ENCODE measurements at places on chromosomes 5 and 9.
A peak's percentile ranks its signal among the peaks of the same experiment; 100 is the strongest.

GRCh38 chr9:93130861-93131481 is 3.1 kb downstream of the NINJ1 start:
- no peak for DNase-seq

- DNase-seq, result no peak
Observed at GRCh38 chr9:128321879-128322403, 306 bp downstream of the TRUB2 start.

GRCh38 chr5:126544087-126544740 is 50.8 kb downstream of the ALDH7A1 start:
- no peak for DNase-seq

GRCh38 chr9:132585954-132586829 is 3.8 kb downstream of the BARHL1 start:
- DNase-seq, result no peak

DNA sequence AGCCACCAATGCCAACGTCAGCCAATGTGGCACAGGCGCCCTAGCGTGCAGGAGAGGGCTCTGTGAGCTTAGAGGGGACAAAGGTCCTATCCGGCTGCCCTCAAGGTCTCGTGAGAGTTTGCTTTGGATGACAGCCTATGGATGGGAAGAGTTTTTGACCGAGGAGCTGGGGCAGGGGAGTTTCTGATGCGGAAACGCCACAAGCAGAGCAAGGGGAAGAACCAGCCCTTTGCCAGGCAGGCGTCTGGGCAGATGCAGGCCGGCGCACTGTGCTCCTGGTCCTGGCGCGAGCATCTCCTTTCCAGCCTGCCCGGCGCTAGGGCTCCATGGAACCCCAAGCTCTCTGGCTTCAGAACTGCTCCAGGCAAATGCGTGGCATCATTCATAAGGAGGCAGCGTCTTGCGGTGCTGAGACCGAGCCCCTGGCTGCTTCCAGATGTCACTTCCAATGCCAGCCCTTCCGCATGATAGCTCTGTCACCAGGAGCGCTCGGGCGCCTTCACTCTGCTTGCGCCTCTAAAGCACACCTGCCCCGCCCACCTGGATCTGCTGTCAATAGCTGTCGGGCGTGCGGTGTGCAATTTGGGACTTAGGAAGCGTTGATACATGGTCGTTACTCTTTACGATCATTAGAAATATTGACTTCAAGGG is 374.9 kb upstream of the IRX1 start:
- DNase-seq, result no peak

- DNase-seq, result no peak
Observed at GRCh38 chr5:74570250-74570649, 70.3 kb downstream of the ENC1 start.

DNA sequence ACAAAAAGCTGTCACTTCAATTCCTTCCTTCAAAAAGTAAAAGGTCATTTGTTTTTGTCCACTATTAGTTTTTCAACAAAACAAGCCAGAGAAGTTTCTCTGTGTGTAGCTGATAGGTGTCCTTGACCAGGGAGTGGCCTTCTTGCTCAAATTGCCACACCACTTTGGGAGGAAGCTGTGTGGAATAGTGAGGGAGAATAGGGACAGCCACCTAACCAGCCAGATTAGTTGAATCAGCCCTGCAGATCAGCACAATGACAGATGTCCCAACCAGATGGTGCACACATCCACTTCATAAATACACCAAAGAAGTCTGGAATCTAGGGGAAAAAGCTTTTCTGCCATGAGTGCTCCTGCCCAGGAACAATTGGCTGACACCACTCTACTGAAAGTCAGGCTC is 37.2 kb downstream of the NREP start:
- no peak for DNase-seq

DNA sequence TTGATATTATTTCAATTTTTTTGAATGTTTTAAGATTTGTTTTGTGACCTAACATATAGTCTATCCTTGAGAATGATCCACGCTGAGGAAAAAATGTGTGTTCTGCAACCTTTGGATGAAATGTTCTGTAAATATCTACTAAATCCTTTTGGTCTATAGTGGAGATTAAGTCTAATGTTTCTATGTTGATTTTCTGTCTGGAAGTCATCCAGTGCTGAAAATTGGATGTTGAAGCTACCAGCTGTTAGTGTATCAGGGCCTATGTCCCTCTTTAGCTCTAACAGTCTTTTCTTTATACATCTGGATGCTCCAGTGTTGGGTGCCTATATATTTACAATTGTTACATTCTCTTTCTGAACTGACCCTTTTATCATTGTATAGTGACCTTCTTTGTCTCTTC is 422.3 kb downstream of the TMEM232 start:
- DNase-seq, result no peak

GRCh38 chr9:134150557-134151214 is 13.7 kb downstream of the RNU6ATAC start:
- no peak for DNase-seq

- DNase-seq, result no peak
Observed at GRCh38 chr9:136511670-136512592, 29.1 kb upstream of the SEC16A start.

DNA sequence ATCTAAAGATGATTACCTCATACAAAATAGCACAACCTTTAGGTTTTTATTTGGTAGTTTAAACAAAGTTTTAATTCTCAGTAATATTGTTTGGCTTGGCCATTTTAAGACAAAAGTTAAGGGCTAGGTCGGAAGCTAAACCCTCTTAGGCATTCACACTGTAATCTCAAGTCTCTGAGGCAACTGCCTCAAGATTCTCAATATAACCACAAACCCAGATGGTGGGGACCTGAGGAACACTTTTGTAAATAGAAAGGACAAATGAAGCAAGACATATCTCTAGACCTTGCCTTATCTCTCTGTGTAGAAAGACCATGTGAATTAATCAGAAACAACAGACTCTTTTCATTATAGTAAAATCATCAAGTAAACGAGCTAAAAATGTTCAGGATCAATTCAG is 500.2 kb upstream of the CDH6 start:
- no peak for DNase-seq

DNA sequence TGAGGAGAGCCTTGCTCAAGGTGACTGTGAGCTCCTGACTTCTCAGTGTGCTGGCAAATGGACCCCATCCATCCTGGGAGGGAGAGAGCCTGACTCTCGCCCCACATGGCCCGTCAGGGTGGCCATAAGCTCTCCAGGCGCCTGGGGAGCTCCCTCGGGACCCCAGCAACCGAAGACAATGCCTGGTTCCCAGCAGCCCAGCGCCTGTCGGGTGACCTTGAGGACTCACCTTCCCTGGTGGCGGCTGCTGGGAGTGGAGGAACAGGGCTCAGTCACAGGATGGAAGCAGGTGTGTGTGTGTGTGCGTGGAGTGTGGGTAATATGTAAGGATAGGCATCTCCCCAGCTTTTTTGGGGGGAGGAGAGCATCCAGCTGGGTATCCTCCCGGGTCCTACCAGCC is 190.3 kb downstream of the MELK start:
- DNase-seq, result no peak

DNA sequence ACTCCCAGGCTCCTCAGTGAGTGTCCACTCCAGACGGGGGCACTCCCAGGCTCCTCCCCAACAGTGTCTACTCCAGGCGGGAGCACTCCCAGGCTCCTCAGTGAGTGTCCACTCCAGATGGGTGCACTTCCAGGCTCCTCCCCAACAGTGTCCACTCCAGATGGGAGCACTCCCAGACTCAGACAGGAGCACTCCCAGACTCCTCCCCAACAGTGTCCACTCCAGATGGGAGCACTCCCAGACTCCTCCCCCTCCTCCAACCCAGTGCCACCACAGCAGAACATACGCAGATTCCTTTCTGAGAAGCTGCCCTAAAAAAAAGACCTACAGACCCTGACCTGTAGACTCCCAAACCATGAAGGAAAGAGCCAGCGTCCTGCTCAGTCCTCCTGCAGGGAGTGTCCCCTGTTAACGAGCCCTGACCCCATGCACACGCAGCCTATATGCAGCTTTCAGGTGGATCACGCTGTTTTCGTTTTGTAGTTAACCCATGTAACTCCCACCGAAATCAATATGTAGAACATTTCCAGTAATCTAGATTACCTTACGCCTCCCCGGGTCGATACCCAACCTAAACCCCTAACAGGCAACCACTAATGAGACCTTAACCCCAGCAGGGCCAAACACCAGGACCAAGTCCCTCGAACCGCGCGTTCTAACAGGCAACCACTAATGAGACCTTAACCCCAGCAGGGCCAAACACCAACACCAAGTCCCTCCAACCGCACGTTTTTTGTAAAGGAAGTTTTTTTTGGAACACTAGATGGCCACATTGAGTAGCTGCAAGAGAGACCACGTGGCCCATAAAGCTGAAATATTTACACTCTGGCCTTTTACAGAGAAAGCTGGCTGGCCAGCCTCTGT is 15.7 kb downstream of the PNPLA7 start:
- no peak for DNase-seq

- DNase-seq, result no peak
Observed at GRCh38 chr9:33234511-33235467, 5.2 kb upstream of the SPINK4 start.

- peak; percentile 90 for DNase-seq
Observed at GRCh38 chr5:180809403-180810209, 7.0 kb upstream of the MGAT1 start.

DNA sequence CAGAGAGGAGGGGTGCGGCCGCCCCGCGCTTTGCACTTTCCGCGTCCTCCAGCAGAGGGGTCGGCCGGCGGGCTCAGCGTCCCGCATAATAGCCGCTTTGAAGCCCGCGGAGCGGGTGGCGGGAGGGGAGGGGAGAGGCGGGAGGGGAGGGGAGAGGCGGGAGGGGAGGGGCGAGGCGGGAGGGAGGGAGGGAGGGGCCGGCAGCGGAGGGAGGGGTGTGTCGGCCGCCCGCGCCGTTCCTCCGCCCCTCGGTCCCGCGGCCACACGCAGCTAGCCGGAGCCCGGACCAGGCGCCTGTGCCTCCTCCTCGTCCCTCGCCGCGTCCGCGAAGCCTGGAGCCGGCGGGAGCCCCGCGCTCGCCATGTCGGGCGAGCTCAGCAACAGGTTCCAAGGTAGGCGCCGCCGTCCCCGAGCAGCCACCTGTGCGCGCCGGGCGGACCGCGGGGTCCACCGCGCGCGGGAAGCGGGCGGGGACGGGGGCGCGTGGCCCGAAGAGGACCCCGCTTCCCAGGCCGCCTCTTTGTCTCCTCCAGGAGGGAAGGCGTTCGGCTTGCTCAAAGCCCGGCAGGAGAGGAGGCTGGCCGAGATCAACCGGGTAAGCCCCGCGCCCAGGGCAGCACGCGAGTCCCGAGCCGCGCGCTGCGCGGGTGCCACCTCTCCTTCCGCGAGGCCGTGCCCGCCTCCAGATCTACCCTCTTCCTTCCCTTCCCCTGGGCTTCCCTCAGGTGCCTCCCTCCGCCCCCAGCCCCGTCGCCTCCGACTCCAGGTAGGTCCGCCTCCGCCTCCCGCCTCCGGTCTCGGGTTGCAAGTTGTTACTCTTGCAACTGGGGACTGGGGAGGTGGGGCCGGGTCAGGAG is at the start of gene AIF1L:
AIF1L (plus strand) TSS at position 263 of the 857 bp plus-strand sequence; CDS start at position 362, 99 bp downstream.
- no peak for DNase-seq

DNA sequence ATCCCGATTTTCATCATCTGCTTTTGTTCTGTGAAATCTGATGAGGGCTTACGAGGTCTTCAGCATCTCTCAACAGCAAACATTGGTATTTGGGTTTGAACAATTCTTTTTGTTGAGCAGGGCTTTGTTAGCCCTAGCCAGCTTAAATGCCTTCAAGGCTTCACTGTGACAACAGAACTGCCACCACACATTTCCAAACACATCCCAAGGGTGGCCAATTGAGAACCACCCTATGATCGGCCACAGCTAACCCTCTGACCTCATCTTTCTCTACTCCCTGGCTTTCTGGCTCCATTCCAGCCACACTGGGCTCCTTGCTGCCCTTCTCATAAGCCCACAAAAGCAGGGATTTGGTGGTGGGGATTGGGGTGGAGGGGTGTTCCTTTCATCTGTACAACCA is 17.6 kb downstream of the MTX3 start:
- DNase-seq, result no peak

- no peak for DNase-seq
Observed at GRCh38 chr9:105859428-105860091, 165.2 kb downstream of the TMEM38B start.

GRCh38 chr5:80389580-80389979 is 18.3 kb upstream of the ZFYVE16 start:
- DNase-seq, result no peak

DNA sequence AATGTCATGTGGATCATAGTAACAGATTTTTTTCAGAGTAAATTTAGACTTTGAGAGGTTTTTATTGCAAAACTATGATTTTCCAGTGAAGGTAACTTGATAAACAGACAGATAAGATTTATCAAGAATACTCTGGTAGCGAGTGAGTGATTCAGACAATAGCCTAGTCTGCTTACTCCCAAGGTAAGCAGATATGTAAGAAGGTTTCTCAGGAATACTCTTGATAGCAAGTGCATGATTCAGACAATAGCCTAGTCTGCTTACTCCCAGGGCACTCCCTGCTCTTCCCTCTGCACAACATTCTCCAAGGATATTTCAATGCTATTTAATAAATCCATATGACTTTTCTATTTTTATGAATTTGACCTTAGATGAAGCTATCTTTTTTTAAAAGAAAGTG is 1881.5 kb downstream of the EFNA5 start:
- DNase-seq, result no peak

- DNase-seq, result no peak
Observed at GRCh38 chr5:65805089-65805488, 83.1 kb downstream of the NLN start.

GRCh38 chr9:88659126-88659525 is 124.1 kb downstream of the NXNL2 start:
- DNase-seq, result no peak

DNA sequence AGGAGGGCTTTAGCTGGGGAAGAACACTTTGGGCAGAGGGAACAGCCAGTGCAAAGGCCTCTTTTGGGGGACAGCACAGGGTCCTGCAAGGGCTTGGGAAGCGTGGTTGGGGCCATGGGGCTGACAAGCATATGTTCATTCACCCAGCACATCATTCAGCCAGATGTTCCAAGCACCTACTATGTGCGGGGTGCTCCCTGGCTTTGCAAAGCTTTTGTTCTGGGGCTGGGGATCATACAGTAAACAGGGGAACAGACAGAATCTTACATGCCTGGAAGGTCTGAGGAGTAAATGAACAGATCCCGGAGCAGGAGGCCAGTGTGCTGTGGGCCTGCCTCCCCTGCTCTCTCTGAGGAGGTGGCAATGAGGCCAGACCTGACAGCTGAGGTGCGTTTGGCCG is 16.7 kb downstream of the PSD2 start:
- no peak for DNase-seq

DNA sequence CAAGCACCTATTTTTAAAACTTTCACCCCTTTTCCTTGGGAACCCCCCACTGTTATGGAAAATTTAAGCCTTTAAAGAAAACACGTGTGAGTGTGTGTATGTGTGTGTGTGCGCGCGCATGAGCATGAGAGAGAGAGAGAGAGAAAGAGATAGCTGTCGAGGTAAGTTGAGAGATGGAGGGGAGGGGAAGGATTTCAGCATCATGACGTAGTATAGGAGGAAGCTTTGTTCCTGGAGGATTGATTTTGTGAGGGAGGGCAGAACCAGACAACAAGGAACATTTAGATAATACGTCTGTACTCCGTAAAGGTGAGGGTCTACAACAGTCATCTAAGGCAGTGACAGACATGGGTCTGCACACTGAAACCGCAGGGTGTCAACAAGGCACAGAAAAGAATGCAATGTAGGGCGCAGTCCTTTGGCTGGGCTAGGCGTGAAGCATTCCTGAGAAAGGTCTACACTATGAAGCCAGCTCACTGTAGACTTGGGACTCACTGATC is 227.7 kb downstream of the SMARCA2 start:
- DNase-seq, result no peak

GRCh38 chr5:59683311-59683710 is 210.2 kb downstream of the PDE4D start:
- no peak for DNase-seq
